ENCODE measurements at places on chromosomes 4 and X. TPM values are rescaled to one million over a fixed set of nuclear protein-coding genes. Genes with fewer than 3 reads are reported as not detected.

The BEX5 gene
- total RNA-seq: not detected

The SASH3 gene
- total RNA-seq: not detected

DNA sequence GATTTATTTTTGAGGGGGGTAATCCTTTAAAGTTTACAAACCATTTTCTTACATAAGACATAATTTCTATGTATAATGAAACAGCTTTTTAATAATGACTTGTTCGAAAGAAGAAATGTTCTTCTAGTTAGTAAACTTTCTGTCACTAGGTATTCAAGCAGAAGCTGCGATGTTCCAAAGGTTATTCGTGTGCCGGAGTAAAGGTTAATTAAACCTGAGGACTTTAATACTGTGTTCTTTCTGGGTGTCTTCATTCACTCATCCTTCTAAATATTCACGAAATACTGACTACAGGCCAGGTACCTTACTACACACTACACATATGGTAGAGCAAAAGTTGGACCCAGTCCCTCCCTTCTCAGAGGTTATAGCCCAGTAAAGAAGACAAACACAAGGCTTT lies 96.7 kb downstream of the NR3C2 start:
- no peak overlapping the region for H3K27ac ChIP-seq
- H3K27me3 ChIP-seq: no peaks in the 10 kb centered on the region
- H3K4me3 ChIP-seq: no peak overlapping the region
- DNase-seq: no peak
- H3K36me3 ChIP-seq: no peaks in the 10 kb centered on the region

The PCDH11X gene
- total RNA-seq: 13.5 TPM

The NHS gene
- 6.0 TPM for total RNA-seq

DNA sequence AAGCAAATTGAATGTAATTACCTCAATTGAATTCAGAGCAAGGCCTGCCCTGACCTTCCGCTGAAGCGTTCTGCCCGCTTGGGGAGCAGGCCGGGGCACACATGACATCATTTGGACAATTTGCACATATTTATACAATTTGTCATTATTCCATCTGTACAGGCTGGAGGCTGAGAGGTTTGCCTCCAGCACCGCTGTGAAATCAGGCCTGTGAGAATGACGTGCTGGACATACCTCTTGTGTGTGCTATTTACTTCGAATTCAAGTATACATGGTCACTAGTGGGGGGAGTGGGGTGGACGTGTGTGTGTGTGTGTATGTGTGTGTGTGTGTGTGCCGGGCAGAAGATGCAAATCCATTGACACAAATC lies 285.6 kb downstream of the SHOX start:
- no peak overlapping the region for H3K27ac ChIP-seq
- peaks cover 9% of the 10 kb centered on the region for H3K4me1 ChIP-seq
- no peaks in the 10 kb centered on the region for H3K36me3 ChIP-seq
- H3K4me3 ChIP-seq: no peak overlapping the region

- no peak for DNase-seq
- no peak overlapping the region for H3K4me3 ChIP-seq
- peaks cover 18% of the 10 kb centered on the region for H3K4me1 ChIP-seq
- peak overlapping the region; percentile 31 for H3K27ac ChIP-seq
- H3K27me3 ChIP-seq: no peaks in the 10 kb centered on the region
- H3K36me3 ChIP-seq: no peaks in the 10 kb centered on the region
Measured at GRCh38 chr4:92599044-92599443, 295.3 kb downstream of the GRID2 start.

DNA sequence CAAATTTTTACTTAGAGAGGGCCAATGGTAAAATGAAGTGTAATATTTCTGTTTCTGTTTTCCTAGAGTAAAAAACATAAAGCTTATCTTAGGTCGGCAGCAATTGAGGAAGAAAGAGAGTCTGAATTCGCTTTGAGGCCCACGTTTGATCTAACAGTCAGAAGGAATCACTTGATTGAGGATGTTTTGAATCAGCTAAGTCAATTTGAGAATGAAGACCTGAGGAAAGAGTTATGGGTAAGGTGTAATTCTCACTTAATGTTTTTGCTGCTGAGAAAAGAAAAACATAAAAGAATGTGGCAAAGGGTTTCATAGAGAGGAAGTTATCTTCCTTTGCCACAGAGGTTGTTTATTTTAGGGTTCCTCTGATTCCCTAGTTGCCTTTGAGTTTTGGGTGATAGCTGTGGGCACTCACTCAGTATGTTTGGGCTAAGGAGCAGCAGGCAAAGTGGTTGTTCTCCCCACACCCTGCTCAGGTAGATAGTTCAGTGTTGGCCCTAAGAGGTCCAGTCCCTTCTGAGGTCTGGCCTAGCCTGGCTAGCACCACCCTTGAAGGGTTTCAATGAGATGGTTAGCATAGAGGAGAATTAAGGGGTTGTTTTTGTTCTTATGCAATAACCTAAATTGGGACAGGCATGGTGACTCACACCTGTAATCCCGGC lies 32.3 kb downstream of the HERC5 start:
- H3K36me3 ChIP-seq: peaks cover 7% of the 10 kb centered on the region
- no peak overlapping the region for H3K4me3 ChIP-seq
- no peak overlapping the region for H3K27ac ChIP-seq
- DNase-seq: no peak
- no peaks in the 10 kb centered on the region for H3K27me3 ChIP-seq

DNA sequence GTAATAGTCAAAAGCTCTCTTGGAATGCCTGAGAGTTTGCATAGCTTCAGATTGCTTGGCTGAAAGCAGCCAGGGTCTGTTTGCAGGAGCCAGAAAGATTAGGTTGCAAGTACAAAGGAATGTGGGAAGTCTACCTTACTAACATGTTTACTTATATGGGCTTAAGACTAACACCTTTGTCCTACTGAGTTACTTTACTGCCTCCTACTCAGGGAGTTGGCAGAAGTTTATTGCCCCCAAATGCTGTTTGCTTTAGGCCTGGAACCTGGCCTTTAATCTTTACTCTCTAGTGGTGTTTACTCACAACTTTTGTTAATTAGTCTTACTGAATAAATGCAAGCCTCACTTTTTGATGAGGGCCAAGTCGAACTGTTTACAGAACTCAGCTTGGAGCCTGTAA lies 219.4 kb upstream of the ZC4H2 start:
- no peak overlapping the region for H3K27ac ChIP-seq
- peaks cover 4% of the 10 kb centered on the region for H3K4me1 ChIP-seq
- no peaks in the 10 kb centered on the region for H3K27me3 ChIP-seq
- no peak overlapping the region for H3K4me3 ChIP-seq
- no peak for DNase-seq

GRCh38 chrX:23699636-23700194 lies 32.4 kb downstream of the PRDX4 start:
- DNase-seq: no peak
- no peaks in the 10 kb centered on the region for H3K4me1 ChIP-seq
- H3K27ac ChIP-seq: no peak overlapping the region
- H3K36me3 ChIP-seq: peaks cover 9% of the 10 kb centered on the region

The IL3RA gene
- 0.16 TPM for total RNA-seq

- H3K36me3 ChIP-seq: no peaks in the 10 kb centered on the region
- H3K4me1 ChIP-seq: peaks cover 11% of the 10 kb centered on the region
- H3K4me3 ChIP-seq: no peak overlapping the region
- no peak overlapping the region for H3K27ac ChIP-seq
- peaks cover 10% of the 10 kb centered on the region for H3K27me3 ChIP-seq
Measured at GRCh38 chr4:94743838-94744237, 13.9 kb upstream of the BMPR1B start.

The TGIF2LX gene
- total RNA-seq: not detected

DNA sequence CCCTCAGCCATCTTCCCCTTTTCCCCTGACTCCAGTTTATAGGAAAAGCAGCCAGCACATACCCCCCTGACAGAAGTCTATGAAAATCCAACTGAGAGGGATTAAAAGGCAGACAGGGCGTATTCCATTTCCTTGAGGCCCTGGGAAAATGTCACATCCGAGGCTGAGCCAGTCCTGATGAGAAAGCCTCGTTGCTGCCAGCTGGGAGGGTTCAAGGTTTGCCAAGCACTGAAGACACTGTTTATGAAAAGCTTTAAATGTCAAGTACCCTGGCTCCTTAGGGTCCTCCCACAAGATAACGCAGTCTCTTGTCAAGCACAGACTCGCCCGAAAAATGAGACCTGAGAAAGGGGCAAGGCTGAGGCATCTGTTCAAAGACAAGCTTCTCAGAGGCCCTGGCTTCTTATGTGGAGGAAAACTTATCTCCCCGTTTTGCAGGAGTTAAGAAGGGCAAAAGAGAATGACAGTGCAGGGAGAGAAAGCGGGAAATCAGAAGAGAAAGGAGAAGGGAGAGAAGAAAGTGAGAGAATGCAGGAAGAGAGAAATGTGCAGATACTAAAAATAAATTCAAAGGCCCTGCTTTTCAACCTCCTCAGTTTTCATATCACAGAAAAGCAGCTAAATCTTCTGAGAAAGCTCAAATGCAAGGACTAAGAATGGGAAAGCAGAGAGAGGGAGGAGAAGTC lies 44.7 kb downstream of the SCD5 start:
- H3K4me1 ChIP-seq: peaks cover 43% of the 10 kb centered on the region
- DNase-seq: no peak
- peak overlapping the region; percentile 96 for H3K27ac ChIP-seq
- peak overlapping the region; percentile 31 for H3K4me3 ChIP-seq
- H3K27me3 ChIP-seq: no peaks in the 10 kb centered on the region
- no peaks in the 10 kb centered on the region for H3K36me3 ChIP-seq

DNA sequence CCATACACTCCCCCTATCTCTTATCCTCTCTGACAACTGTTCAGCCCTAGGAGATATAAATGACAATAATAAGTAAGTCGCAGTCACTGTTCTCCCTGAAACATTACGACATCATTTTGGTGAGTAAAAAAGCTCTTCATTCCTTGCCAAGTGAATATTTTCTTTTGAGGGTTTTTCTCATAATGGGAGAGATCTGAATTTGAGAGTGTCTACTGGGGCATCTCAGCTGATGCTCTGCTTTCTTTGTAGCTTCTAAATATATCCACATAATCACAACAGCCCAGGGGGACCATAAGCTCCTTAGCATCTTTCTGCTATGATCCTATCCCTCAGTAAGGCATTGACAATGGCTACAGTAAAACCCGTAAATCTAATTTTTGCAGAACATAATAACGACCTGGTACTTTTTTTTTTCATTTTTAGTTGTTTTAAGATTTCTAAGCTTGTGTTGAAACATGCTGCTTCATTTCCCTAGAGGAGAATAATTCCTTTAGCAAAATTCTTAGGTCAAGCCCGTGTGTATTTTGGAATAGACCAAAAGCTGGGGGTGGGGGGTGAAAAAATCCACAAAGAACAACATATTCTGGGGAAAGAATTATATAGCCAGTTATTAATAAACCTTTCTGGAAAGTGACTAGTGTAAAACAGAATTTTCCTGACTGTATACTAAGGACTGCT lies 78.1 kb upstream of the GPM6B start:
- H3K36me3 ChIP-seq: no peaks in the 10 kb centered on the region
- no peak for DNase-seq
- H3K4me3 ChIP-seq: no peak overlapping the region
- H3K27me3 ChIP-seq: no peaks in the 10 kb centered on the region
- peaks cover 7% of the 10 kb centered on the region for H3K4me1 ChIP-seq
- no peak overlapping the region for H3K27ac ChIP-seq

DNA sequence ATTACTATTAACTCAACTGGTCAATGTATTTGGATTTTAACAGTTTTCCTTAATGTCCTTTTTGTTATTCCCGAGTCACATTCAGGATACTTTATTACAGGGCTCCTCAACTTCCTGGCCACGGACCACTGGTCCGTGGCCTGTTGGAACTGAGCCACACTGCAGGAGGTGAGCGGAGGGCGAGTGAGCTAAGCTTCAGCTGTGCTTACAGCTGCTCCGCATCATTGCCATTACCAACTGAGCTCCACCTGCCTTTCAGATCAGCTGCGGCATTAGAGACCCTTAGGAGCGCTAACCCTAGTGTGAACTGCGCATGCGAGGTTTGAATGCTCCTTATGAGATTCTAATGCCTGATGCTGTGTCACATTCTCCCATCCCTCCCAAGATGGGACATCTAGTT lies 591.7 kb downstream of the CCSER1 start:
- no peak for DNase-seq
- H3K27ac ChIP-seq: no peak overlapping the region
- H3K4me3 ChIP-seq: no peak overlapping the region
- H3K27me3 ChIP-seq: no peaks in the 10 kb centered on the region
- no peaks in the 10 kb centered on the region for H3K36me3 ChIP-seq

Measured in mesothelial cell of epicardium (in vitro differentiated cells).